ENCODE measurements at places on chromosomes 2 and 18. TPM values are rescaled to one million over a fixed set of nuclear protein-coding genes. Genes with fewer than 3 reads are reported as not detected.

SGO2 gene
- 11.8 TPM for total RNA-seq

POU3F3 gene
- not detected for total RNA-seq

SLC35F6 gene
- 84.5 TPM for total RNA-seq

ANKRD30B gene
- not detected for total RNA-seq

ECEL1 gene
- total RNA-seq: not detected

PLGLB2 gene
- total RNA-seq: 2.6 TPM

TMEM163 gene
- total RNA-seq: not detected

SERPINB13 gene
- not detected for total RNA-seq
